ENCODE measurements at places on chromosomes 2 and 18. TPM values are rescaled to one million over a fixed set of nuclear protein-coding genes. Genes with fewer than 3 reads are reported as not detected.

GRCh38 chr2:71697106-71698004 lies 244.0 kb downstream of the DYSF start:
- no peak for DNase-seq

DNA sequence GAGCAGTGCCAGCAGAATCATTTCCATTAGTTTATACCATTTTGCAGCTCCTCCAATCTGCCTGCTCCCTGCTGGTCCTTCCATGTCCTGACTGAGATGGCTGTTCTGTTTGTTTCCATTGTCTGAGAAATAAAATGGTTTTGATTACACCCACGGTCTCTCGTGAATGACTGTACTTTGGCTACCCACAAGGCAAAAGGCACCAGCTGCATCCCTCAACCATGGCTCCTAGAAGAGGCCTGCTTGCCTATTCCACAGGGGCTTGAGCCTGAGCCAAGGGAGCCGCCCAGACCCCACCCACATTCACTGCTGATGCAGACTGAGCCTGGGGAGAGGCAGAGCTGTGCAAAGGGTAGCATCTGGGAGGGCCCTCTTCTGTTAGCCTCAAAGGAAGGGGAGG lies 31.2 kb downstream of the MARCHF4 start:
- DNase-seq, result no peak

- no peak for DNase-seq
These were observed 91.5 kb downstream of the ALK start for GRCh38 chr2:29829841-29830240.

DNA sequence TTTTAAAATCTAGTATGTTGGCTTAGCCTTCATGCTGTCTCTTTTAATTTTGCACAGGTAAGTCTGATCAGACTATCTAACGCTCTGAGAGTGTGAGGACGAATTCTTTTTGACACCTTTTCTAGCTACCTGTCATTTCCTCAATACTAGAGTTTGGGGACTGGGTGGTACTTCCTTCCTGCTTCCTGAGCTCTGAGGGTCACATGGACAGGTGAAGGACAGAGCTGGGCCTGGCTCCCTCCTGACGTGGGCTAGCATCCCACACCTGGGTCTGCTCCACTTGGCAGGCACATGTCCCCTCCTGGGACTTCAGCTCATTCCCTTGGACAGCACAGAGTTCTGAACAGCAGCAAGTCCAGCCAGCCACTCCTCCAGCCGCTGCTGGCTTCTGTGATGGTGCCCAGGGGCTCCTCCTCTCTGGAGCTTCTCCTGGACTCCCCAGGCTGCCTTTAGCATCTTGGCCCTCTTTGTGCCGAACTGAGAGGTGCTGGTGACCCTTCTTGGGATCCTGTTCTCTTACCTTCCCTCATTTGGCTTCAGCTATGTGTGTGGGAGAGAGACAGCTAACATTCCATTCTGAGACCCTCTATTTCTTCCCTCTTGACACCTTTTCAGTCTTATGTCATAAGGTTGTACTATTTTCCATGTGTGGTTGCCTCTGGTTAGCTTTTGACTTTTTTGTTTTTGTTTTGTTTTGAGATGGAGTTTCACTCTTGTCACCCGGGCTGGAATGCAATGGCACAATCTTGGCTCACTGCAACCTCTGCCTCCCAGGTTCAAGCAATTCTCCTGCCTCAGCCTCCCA lies 106.9 kb downstream of the B3GNT2 start:
- DNase-seq, result no peak

- no peak for DNase-seq
These were observed 2.1 kb downstream of the MLPH start for GRCh38 chr2:237488901-237489860.

DNA sequence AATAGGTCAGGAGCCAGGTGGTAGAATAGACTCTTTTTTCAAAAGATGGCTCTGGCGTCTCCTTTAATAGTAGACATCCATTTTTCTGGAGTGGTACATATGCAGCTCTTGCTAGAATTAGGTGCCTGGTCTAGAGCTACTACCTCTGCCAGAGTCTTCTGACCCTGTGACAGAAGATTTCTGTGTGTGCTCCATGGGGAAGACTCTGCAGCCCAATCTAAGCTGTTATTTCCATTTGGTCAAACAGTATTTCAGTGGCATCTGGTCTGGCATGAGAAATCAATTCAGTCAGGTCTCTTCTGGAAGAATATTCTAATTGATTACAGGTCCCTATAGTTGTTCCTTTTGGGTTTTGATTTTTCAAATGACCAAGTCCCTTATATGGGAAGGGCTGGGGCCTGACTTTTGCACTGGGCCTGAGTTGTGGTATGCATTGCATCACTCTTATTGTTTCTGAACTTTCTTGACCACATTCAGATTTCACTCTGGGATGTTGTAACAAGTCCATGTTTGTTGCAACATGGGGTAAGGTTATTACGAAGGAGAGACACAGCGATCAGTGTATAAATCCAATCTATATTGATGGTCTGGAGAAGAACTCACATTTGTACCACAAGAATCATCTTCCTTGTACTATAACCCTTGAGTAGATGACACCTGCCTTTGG lies 12.1 kb downstream of the MXD1 start:
- no peak for DNase-seq

The RBM44 gene
- total RNA-seq, result 8.5 TPM

The PARD3B gene
- total RNA-seq, result 9.5 TPM

Data from ascending aorta (tissue), 2 donors.